Hippocampal formation (tissue), 2 donors: ENCODE measurements at places on chromosomes 7 and 10.

GRCh38 chr7:2849941-2850766 is 6.0 kb upstream of the GNA12 start:
- DNase-seq: no peak

DNA sequence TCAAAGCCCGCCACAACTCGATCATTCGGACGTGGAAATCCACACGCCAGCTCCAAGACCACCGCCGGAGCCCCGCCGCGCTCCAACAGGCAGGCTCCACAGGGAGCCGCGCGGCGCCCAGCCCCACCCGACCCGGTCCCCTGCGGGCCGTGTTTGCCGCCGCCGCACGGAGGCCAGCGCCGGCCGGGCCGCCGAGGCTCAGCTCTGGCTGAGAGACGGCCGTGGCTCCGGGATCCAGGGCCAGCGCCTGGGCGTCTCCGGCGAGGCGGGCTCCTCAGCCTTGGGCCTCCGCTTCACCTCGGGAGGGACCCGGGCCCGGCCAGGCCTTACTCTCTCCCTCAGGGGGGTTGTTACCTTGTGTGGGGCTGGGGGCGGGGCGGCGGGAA is 333 bp downstream of the SMNDC1 start:
- no peak for DNase-seq

DNA sequence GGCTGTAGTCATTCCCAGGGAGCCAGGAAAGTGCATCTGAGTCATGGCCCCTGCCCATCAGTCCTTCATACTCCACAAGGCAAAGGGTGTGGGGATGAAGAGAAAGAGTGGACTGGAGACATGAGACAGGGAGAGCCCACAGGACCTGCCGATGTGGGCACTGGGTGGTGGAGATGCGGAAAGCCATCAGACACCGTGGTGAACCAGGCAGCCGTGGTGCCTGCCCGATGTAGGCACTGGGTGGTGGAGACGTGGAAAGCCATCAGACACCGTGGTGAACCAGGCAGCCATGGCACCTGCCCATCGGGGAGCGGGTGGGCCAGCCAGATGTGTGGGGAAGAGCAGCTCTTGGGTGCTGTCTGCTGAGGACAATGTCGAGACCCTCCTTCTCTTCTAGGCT is 58.6 kb downstream of the AFAP1L2 start:
- DNase-seq: no peak

DNA sequence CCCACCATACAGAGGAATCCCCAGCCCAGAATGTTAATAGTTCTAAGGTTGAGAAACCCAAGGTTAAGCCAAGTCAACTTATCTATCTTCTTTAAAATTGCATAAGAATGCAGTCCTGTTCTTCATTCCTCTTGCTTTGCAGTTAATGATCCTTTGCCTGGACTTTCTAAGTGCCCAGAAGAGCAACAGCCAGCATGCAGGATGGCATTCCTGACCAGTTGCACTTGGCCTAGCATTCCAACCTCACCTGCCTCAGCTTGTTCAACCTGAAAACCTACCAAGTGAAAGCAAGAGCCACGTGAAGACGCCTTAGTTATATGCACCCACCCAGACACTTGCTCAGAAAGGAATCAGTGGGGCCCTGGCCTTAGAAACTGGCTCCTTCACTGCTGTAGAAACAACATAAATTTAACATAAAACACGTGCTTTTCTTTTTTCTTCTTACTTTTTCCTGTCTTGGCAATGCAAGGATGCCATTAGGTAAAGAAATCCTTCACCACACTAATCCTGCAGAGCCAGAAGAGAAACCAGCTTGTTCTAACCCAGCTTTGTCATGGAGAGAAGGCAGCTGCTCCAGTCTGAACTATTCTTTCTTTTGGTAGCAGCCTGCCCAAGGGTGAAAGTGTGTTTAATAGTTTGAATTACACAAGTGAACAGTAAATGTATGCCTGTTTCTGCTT is 25.0 kb downstream of the EGFR start:
- DNase-seq: no peak

DNA sequence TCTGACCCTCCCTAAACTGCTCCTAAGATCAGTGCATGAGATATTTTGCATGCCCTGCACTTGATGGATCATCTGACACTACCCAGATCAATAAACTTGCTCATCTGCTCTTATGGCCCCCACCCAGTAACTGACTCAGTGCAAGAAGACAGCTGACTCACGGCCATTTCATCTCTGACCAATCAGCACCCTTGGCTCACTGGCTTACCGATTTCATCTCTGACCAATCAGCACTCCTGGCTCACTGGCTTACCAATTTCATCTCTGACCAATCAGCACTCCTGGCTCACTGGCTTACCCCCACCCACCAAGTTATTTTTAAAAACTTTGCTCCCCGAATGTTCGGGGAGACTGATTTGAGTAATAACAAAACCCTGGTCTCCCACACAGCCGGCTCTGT is 37.2 kb upstream of the OPTN start:
- DNase-seq: no peak

GRCh38 chr7:76394957-76395356 is 14.5 kb downstream of the SSC4D start:
- DNase-seq: no peak

- DNase-seq: no peak
These were observed 59.3 kb downstream of the CDCA7L start for GRCh38 chr7:21886396-21886795.

DNA sequence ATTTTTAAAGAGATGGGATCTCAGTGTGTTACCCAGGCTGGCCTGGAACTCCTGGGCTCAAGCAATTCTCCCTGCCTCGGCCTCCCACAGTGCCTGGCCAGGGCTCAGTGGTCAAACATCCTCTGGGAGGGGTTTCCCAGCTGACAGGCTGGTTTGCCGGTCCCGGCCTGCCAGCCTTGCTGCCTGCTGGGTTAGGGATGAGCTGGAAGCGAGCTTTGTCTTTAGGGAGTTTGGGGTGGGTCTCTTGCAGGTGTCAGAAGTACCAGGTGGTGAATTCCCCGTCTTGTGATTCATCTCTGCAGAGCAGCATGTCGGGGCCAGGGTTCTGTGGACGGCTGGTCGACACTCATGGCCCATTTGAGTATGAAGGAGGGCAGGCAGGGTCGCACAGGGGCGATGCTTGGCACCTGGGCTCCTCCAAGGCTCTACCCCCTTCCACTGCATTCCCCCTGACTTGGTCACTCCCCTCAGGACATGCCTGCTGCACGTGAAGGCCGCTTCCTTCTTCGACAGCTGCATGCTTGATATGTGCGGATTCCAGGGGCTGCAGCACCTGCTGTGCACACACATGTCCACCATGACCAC is 30.3 kb downstream of the ZAN start:
- DNase-seq: no peak

DNA sequence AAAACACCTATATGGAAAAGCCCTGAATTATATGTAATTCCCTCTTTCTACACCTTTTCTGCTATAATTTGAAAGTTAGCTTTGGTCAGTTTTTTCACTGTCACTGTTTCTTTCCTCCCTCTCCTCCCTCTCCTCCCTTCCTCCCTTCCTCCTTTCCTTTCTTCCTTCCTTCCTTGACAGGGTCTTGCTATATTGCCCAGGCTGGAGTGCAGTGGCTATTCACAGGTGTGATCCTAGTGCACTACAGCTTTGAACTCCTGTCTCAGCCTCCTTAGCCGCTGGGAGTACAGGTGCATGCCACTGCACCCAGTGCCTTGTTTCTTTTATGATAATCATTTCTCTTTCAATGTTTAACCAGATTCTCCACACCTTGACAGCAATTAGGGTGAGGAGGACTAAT is 22.1 kb upstream of the UMAD1 start:
- no peak for DNase-seq

DNA sequence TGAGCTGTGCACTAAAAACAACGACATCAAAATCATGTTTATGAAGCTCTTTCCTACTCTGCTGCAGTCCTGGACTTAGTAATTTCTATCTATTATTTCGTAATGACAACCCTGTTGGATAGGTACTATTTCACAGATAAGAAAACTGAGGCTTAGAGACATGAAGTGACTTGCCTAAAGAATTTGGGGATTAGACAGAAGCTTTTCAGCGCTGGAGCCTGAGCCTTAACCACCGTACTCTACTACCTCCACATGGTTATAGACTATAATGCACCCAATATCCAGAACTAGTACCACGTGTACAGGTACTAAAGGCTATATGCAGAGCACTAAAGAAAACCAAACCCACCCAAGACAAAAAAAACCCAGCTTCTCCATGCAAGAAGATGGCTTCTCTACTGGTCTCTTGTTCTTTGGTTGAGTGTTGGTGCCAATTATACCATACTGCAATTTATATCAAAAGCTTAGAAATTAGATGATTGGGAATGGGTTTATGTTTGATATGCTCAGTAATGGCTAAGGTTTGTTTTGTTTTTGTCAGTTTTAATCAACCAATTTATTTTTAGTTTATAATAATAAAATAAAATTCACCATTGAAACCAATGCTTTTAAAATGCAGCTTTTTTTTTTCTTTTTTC is 6.5 kb upstream of the SNX10 start:
- DNase-seq: no peak

- DNase-seq: no peak
These were observed 19.8 kb downstream of the PANK1 start for GRCh38 chr10:89625041-89625765.

GRCh38 chr10:15570738-15571339 is 148.9 kb downstream of the ITGA8 start:
- no peak for DNase-seq

DNA sequence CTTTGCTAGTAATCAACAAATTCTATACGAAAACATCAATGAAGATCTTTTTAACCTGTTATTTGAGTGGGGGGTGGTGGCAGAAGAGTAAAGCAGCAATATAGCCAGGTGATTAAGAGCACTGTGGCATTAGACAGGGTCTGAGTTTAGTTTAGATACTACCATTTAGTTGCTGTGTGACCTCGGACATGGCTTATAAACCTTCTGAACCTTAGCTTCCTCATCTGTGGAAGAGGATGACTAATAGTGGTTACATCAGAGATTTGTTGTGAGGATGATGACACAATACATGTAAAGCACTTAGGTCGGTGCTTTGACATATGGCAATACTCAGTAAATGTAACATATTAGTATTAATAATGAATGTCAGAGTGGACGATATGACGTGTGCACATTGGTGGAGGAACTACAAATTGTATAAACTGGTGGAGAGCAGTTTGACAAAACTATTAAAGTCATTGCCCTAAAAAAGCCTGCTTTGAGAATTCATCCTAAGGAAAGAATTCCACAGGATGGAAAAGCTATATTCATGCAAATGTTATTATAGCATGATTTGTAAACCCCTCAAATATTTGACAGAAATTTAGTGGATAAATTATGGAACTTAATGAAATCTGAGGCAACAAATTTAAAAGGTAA is 24.3 kb downstream of the SPAG6 start:
- no peak for DNase-seq

- no peak for DNase-seq
These were observed 59.7 kb downstream of the CPEB3 start for GRCh38 chr10:92231196-92231595.

DNA sequence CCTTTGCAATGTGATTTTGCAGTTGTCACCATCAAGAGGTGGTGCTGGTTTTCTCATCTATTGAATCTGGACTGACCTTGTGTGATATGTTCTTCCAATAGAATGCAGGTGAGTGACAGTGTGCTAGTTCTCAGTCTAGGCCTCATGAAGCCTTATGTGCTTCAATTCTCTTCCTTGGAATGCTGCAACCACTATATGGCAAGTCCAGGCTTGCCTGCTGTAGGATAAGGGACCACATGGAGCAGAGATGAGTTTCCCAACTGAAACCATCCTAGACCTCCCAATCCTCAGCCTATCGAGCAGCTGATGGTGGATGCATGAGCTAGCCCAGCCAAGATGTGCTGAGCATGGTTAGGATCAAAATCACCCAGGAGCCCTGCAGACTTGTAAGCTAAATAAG is 32.6 kb upstream of the ARHGAP21 start:
- DNase-seq: no peak

- no peak for DNase-seq
These were observed 2.1 kb downstream of the SP4 start for GRCh38 chr7:21429786-21430574.

GRCh38 chr7:101688183-101688831 is 59.2 kb upstream of the MYL10 start:
- DNase-seq: peak; percentile 51

- DNase-seq: no peak
These were observed 45.6 kb upstream of the TES start for GRCh38 chr7:116164552-116165306.

GRCh38 chr10:71302874-71303568 is 16.0 kb upstream of the SLC29A3 start:
- no peak for DNase-seq

DNA sequence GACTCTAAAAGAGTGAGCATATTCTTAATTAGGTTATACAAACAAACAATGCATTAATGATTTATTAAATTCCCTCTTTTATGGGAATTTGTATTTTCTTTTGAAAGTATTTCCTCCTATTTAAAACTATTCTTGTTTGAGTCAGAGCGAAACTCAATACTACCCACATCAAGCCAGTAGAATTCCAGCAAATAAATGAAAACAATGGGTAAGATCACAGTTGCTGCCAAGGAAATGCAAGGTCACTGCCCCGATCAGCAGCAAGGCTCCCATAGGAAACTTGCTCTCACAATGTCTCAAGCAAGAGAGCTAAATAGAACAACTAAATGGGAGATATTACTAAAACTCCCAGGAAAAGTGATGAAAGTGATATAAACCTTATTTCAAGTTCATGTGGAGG is 206.3 kb downstream of the THSD7A start:
- no peak for DNase-seq

DNA sequence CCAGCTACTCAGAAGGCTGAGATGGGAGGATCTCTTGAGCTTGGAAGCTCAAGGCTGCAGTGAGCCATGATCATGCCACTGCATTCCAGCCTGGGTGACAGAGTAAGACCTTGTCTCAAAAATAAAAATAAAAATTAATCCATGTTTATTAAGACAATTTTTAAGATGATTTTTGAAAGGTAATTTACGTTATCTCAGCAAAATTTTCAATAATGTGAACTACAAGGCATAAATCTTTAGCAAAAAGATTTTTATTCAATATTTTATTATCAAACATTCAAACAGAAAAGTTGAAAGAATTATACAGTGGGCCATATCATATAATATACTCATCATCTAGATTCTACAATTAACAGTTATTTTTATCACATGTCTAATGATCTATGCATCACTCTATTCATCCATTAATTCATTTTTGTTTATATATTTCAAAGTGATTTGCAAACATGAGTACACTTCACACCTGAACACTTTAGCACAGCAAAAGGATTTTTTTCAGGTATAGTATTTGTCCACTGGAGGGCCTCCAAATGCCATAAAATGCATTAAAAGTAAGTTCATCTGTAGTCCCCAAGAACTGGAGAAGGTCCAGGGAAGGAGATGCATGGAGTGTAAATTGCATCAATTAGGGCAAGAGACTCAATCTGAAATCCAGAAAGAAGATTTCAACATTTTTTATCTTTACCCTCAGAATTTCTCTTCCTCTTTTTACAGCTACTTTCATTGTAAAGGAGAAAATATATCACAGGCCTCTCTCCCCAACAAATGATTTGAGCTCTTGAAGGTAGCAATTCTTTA is 38.6 kb upstream of the RSBN1L start:
- DNase-seq: peak; percentile 19
